ENCODE measurements at places on chromosomes 7 and 10. TPM values are rescaled to one million over a fixed set of nuclear protein-coding genes. Genes with fewer than 3 reads are reported as not detected.

DNA sequence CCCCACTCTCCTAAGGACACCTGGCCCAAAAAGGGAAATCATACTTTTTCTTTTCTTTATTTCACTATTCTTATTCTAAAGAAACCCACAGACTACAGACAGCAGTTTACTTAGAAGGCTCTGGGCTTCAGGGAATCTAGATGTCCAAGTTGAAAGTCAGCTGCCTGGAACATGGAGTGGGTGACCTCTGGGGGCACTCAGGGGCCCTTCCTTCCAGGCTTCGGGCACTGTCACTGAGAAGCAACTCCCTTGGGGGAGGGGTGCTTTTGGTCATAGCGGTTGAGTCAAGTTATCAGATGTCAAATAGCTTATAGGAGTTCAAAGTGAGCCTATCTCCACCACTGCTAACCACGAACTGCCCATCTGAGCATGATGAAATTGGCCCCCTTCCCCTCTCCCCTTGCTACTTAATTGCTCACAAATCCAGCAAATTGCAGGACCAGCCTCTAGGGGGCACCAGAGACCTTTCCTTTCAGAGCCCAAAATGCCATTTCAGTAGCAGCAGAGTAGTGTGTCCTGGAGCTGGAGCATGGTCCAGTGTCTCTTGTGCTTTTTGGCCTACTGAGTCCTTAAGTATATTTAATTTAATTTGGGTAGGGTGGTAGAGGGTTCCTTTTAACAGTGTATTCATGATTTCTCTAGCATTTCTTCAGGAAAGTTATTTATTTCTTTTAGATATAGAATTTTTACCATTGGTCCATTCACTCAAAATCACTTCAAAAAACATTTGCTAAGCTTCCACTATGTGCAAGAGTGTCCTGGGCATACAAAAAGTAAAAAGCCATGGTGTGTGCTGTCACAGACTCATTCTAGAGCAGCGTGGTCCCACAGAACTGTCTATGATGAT is 463.8 kb downstream of the KCNMA1 start:
- DNase-seq, result no peak

- no peak for DNase-seq
Observed at GRCh38 chr10:115710136-115710535, 562.9 kb downstream of the GFRA1 start.

- no peak for DNase-seq
Observed at GRCh38 chr7:79132844-79133451, 320.5 kb downstream of the MAGI2 start.

Gene MEIG1
- total RNA-seq, result not detected

Gene FKBP9
- 7.3 TPM for total RNA-seq

Gene KLF14
- total RNA-seq, result not detected
